Stimulated activated CD8-positive, alpha-beta memory T cell treated with anti-CD3 and anti-CD28 coated beads, Interleukin-4, amount 100 ng/mL, for 1 hour (primary cell): ENCODE measurements at places on chromosomes 4 and X.

DNA sequence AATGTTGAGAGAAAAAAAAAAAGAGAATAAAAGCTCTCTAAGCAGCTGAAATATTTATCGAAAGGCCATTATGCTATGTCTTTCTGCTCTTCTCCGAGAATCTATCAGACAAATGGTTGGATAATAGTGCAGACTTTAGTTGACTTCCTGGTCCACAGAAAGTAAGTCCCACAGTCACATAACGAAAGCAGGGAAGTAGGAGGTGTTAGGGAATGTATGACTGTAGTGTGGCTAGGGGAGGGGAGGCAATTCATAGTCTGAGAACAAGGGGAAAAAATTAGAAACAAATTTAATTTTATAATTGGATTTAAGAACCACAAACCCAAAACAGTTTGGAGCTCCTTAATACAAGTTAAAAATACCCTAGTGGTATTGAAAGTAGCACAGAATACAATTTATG is 79.7 kb upstream of the VEGFC start:
- DNase-seq = no peak

DNA sequence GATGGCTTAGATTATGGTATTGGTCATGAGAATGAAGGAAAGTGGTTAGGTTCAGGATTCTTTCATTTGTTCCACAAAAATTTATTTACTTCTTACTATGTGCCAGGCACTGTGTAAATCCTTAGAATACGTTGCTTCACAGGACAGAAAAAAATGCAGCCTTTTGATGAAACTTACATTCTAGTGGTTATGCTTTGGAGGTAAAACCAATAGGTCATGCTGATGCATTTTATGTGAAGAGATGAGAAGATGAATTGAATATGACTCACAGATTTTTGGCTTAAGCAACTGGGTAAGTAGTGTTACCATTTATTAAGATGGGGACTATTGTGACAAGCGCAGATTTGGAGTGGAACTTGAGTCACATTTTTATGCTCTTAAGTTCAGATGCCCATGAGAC is 165.3 kb downstream of the GLRA2 start:
- no peak for DNase-seq

GRCh38 chrX:19966056-19966455 is 24.8 kb downstream of the BCLAF3 start:
- DNase-seq = no peak

GRCh38 chrX:144253356-144253755 is 369.5 kb downstream of the UBE2NL start:
- DNase-seq = no peak

- DNase-seq = no peak
Observed at GRCh38 chr4:26822546-26822945, 38.1 kb upstream of the STIM2 start.

- no peak for DNase-seq
Observed at GRCh38 chr4:8579526-8580320, 469 bp upstream of the GPR78 start.

DNA sequence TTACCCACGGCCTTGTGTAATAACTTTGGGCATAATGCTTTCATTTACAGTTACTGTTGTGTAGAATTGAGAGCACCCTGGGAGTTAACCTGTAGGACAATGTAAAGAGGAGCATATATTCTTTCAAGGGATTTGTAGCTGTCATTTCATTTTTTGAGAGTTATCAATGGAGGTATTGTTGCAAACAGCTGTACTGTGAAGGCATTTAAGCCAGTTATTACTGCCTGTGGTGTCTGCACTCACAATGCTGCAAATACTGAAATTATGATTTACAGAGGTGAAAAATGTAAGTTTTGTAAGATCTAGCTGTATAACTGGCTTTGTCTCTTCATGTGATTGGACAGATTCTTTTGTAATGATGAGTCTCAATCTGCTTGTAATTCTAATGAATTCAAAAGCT is 131.5 kb upstream of the FAT1 start:
- DNase-seq = no peak

DNA sequence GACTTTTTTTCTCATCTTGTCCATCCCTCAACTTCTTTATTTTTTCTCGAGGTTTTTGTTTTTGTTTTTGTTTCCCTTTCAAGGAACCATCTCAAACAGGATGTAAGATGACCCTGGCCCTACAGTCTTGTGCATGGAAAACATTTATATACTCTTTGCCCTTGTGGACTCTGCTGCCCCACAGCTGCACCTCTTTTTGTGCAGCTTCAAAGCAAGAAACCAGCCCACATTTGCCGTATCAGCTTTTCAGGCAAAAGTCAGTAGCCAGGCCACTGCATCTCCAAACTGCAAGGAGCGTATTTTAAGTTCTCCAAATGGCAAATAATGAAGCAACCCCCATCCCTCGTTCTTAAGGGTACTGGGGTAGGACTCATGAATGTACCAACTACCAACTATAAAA is 756.5 kb downstream of the C4orf33 start:
- no peak for DNase-seq

DNA sequence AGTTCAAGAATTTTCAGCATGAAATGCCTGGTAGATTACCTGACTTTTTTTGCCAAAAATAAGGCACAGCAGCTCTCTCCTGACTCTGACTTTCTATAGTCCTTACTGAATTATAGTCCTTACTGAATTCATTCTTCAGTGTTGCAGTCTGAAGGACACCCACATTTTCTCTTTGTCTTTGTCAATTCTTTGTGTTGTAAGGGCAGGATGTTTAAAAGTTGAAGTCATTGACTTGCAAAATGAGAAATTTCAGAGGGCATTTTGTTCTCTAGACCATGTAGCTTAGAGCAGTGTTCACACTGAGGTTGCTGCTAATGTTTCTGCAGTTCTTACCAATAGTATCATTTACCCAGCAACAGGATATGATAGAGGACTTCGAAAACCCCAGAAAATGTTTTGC is 168.0 kb downstream of the SOWAHB start:
- DNase-seq = no peak
